Stimulated activated CD4-positive, alpha-beta T cell treated with anti-CD3 and anti-CD28 coated beads, TNF-alpha, amount 100 ng/mL, for 1 hour (primary cell): ENCODE measurements at places on chromosomes 11 and 22.

DNA sequence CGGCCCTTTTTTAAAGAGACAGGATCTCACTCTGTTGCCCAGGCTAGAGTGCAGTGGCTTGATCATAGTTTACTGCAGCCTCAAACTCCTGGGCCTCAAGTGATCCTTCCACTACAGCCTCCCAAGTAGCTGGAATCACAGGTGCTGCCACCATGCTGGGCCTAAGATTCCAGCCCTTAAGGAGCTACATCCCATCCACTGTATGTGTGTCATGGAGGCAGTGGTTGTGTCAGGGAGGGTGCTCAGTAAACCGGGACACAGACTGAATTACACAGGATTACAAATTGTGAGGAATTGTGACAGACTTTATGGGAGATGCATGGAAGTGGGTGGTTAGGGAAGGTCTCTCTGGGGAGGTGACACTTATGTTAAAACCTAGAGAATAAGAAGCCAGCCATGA lies 2.1 kb upstream of the PPIL2 start:
- DNase-seq = no peak

DNA sequence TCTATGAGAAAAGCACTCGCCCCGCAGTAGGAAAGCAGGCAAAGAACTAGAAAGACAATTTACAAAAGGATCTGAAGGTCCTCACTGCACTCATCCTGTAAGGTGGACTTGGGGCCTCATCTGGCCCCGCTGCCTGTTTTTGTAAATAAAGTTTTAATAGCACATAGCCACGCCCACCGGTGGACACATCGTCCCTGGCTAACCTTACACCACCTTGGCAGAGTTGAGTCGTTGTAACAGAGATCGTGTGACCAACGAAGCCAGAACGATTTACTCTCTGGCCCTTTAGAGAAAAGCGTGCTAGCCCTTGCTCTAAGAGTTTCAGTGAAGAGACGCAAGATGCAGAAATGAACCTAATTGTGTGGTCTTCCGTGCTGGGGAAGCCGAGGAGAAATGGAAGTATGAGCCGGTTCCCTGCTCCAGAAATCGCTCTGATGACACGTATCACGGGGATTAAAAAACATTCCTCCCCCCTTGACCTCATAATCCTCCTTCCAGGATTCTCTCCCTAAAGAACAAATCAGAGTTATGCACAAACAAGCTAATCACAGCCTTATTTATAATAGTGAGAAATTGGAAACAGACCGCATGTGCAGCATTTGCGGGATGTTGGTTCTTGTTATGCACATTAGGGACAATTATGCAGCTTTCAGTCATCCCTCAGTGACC lies 80.1 kb downstream of the CDKN1C start:
- DNase-seq = no peak

DNA sequence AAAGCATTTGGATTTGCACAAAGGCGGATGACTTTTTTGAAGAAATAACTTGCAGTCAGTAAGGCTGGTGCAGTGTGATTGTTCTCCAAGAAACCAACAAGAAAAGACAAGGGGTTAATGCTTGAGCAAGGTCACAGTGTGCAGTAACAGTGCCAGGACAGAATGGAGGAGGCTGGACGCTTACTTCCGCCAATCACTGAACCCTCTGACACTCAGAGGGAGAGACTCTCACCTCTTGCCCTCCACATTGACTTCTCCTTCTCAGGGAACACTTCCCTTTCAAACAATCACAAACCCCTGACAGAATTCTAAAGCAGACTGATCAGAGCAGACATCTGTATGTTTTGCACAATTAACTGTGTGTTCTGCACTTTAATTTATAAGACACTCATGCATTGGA lies 228.4 kb downstream of the BLID start:
- DNase-seq = no peak

DNA sequence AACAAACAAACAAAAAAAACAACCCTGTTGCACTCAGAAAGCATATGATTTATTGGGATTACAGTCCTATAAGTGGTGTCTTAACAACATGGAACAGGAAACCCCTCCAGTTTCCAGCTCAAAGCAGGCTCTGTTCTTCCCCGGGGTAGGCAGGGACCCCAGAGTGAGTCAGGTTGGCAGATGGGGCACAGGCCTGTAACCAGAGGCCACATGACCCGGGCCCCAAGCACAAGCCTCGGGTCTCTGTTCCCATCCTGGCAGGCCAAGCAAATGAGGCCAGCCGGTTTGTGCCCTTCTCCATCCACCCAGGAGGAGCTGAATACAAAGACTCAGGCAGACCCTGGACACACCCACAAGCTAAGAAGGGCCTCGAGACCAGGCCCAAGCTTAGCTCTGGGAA lies 75.8 kb downstream of the NAT10 start:
- no peak for DNase-seq

DNA sequence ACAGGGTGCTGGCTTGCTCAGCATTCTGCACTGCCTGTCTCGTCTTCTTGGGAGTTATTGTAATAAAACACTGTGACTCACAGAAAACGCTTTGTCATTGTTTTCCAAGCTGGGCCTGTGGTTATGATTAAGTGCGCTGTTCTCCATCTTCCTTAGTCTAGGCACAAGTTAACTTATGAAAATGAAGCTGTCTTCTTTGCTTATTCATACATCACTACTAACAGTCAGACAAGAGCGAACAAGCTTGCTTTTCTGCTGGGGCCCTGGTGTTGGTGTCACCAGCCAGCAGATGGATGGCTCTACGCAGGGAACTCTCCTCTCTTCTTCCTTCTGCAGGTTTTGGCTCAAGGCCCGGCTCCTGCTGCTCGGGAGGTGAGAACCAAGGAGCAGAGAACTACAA lies 380.1 kb upstream of the SYN3 start:
- no peak for DNase-seq

DNA sequence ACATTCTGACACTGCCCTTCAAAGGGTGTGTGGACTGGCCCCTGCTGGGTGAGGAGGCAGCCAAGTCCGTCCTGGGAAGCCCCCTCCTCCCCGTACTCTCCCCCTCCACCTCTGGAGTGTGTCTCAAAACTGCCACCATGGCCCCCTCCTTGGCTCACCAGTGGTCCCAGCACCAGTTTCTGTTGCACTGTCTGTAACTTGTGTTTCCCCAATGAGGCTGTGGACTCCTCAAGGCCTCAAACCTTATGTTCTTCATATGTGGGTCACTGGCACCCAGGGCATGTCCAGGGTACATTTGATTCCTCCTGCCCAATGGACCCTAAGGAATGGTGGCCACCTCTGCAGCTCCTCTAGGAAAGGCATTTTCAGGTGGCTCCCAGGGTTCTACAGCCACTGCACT lies 6.6 kb upstream of the NPTXR start:
- no peak for DNase-seq

- no peak for DNase-seq
These were observed 6.7 kb upstream of the DIXDC1 start for GRCh38 chr11:111930472-111930871.
